NCI-H2081 (cell line): ENCODE measurements at places on chromosomes 2 and 18.

GRCh38 chr2:64489081-64489751, 34.9 kb upstream of the AFTPH start:
- no peak for DNase-seq

GRCh38 chr2:73701968-73702665, 35.0 kb downstream of the TPRKB start:
- no peak for DNase-seq

DNA sequence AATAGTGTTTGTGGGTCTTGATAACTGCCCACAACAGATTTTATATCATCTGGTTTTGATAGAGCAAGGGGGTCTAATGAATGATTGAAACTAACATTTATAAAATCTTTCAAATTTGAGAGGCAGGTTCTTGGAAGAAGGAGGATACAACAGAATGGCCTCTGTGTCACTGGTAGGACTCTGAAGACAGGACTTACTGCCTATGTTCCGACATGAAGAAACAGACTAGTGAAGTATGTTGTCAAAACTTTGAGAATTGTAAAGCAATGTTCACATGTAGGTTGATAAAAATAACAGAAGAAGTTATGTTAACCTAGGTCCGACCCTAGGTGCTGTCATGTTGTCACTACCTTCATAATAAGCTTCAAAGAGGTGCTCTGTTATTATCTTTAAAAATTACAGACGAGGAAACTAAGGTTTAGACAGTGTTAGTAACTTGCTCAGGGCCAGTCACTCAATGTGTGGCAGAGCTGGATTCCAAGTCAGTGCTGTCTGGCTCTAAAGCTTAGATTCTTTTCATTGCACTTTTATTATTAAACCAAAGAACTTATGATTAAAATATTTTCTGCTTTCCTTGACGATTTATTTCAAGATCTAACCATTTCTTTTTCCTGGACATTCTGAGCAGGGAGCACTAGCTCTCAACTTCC, 146.2 kb downstream of the RPIA start:
- DNase-seq, result no peak

DNA sequence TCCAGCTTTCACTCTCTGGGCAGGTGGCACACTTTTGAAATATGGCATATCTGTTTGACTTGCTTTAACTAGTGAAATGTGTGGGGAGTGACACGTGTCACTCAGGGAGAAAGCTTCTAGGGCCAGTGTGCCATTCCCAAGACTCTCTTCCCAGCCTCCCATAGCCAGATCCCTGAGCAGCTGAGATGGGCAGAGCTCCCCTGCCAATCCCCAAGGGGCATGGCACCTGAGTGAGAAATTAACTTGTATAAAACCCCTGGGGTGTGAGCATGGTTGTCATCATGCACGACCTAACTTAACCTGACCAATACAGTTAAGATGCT, 39.0 kb upstream of the MARCO start:
- no peak for DNase-seq

GRCh38 chr18:6431659-6432318, 17.1 kb upstream of the L3MBTL4 start:
- no peak for DNase-seq

DNA sequence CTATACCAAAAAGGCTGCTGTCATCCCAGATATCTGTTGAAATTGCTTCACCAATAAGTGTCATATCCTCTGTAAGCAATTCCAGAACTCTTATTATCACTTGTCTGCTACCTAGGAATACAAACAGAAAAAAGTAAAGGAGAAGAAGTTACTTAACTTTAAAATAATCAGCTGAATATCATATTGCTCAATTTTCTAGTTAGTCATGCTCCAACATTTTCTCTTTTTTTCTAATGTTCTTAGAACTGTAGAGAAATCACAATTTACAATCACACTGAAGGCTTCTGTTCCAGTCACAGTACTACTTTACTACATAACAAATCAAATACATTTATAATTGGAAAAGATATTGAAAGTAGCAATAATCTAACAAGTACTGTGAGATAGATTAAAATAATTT, 17.4 kb downstream of the RTTN start:
- DNase-seq, result no peak

DNA sequence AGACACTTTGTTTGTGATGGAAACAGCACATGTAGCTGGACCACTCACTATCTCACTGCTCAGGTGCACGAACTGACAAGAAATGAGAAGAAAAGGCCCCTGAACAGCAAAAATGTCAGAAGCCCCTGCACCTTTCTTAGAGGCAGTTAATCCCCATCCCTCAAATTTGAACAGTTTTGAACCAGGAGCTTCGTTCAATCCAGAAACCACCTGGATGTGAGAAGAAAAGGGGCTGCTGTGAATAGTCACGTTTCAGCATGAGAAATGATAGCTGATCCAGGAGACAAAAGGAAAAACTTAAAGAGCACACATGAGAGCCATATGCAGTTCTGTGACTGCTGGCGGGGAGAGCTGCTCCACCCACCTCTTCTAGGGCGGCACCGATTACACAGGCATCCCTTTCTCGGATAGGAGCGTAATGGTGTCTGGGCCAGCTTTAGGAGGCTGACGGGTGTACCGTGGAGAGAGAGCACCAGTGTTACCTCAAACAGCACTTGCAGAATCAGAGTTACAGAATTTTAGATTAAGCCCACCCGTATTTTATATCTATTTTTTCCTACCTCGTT, 117.0 kb upstream of the EML6 start:
- DNase-seq, result no peak

- peak; percentile 100 for DNase-seq
These were observed 487.9 kb upstream of the ID2 start for GRCh38 chr2:8193686-8194615.

DNA sequence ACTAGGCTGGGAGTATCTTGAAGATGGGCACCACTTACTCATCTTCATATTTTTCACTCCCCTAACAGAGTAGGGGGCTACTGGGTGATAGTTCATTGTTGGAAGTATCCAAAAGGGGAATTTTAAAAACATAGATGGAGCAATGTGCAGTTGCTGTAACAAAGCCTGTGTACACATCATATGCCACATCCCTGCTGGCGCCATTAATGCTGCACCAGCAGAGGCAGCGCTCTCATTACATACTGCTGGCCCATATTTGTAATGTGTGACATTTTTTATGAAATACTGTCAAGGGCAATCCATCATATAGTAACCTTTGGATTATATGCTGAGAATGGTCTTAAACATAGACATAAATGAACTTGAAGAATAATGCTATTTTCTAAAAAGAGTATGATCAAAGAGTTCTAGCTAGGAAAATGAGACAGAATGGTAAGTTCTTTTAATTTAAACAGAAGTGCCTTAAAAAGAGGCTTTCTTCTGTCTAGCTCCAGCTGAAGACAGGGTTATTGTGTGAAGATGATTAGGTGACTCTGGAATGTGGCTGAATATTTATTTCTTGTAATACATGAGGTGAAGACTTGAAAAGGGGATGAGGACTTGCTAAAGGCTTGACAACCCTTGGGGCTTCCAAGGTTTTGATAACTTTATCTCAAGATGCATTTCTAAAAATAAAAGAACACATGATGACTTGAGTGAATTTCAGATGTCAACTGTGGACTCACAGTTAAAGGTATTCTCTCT, 2.4 kb upstream of the TMEM178A start:
- DNase-seq, result no peak

GRCh38 chr2:2754940-2755339, 423.9 kb upstream of the MYT1L start:
- no peak for DNase-seq

GRCh38 chr2:210199186-210199765, 26.0 kb downstream of the ACADL start:
- DNase-seq, result peak; percentile 3

DNA sequence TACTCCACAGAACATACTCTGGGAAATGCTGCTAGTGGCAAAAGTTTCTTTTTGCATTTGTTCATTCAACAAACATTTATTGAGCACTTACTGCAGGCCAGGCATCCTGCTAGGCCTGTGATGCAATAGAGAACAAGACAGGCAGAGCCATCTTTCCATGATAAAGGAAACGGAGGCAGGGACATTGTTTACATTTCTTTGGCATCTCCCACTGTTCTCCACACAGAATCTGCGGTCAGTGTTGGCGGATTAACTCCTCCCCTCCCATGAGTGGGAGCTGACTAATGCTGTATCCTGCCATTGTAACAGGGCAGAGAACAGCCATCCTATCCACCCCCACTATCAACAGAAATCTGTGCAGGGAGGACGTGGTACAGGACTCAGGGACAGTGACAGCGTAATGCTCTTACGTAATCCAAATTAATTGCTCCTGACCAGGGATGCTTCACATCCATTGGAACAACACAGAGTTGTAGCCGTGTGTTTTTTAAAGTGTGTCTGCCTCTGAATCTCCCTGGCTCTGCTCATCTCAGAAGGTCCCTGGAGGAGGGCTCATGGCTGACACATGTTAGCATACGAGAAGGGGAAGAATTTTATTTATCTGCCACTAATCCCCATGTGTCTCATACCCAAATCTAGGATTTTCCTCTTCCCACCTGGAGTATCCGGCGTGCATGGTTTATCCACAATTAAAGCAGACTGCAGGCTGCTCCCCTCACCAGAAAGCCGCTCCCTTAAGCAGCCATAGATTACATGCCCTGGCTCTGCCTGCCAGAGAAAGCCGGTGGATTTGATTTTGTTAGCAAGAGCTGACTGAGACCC, 32.3 kb downstream of the STEAP3 start:
- peak; percentile 54 for DNase-seq

DNA sequence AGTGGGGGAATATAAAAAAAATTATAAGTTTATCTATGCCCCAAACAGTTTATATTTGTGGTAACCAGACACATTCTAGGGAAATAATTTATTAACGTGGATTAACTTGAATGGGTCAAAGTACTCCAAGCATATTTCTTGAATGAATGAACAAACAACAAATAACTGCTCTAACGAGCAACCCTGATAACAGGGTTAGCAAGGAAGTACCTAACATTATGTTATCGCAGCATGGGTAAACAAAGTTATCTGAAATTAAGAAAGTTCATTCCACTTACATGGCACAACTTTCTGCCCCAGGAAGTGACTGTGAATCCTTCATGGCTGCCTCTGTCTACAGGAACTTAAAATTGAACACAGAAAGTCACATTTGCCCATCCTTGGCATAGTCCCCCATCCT, 812.9 kb upstream of the ACVR2A start:
- no peak for DNase-seq

DNA sequence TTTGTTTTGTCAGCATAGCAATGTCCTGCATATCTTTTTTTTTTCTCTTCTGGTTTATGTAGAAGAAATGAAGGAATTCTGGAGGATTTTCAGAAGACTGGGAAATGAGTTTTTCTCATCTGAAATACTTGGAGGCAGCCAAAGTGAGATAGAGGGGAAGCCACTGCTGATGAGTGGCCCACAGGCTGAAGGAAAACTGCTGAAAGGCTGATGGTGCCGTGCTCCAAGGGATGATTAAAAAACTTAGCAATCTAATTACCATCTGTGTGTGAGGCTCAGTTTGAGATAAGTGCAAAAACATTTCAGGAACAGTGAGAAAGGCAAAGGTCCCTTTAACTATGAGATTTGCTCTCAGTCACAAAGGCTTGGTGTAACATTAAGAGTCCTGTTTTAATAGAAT, 98.5 kb downstream of the EVA1A start:
- DNase-seq, result no peak

- DNase-seq, result peak; percentile 71
These were observed 114.1 kb upstream of the NDUFV2 start for GRCh38 chr18:8988260-8988871.

DNA sequence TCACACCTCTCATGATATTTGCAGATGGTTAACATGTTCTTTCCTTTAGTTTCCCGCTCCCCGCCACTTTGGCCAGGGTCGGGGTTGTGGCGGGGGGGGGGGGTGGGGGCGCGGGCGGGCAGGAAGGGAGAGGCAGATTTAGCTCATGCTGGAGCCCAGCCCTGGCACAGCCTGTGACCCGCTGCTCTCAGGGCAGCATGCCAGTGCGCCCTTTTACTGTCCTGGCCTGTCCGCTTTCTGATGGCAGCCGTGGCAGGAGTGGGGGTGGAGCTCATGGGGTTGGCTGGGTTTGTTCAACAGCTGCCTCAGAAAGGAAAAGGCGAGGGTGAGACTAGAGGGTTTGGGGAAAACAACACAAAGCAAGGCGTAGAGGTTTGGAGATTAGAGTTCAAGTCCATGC, 56.1 kb downstream of the TNP1 start:
- DNase-seq, result no peak

DNA sequence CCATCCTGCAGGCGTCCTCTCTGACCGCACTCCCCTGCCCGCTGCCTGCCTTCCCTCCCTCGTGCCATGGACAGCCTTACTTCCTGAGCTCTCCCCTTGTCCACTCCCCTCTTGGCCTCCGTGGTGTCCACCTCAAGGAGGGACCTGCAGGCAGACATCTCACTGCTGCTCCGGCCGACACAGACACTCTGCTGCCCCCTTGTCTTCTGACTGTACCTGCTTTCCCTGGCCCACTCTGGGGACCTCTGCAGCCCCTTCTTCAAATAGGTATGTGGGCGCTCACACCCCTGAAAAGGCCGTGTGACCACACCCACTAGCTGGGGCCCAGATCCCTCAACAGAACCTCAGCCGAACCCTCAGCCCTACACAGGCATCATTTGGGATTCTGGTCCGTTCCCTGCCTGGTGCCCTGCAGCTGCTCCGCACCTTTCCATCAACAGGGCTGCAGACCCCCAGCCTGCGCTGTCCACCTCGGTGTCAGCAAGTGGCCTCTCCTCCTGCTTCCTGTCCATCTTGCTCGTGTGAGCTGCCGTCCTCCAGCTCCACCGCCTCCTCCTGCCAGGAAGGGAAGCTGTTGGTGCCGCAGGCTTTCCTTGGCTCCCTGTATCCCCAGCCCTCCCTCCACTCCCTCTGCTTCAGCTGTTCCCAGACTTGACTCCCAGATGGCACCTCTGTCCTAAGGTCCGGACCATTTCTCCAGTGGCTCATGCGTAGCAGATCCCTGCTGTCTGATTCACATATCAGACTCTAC, 94.1 kb downstream of the KLHL29 start:
- no peak for DNase-seq

- no peak for DNase-seq
These were observed 11.9 kb downstream of the ATG4B start for GRCh38 chr2:241649404-241649803.

DNA sequence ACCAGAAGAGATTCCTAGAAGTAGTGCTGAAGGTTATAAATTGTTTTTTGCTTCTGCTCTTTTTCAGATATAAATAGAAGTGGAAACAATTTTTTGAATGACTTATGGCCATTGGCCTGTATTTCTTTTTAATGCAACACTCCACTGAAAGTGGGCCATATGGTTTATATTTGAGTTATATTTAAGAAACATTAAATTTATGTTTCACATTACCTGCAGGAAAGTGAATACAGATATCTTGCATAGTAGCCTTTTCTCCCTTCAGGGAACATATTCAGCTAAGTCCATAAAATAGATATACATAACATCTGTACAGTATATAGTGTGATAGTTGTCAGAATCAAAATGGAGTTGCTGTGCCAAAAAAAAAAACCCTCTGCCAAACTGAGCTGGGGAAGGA, 53.1 kb upstream of the EFEMP1 start:
- no peak for DNase-seq

DNA sequence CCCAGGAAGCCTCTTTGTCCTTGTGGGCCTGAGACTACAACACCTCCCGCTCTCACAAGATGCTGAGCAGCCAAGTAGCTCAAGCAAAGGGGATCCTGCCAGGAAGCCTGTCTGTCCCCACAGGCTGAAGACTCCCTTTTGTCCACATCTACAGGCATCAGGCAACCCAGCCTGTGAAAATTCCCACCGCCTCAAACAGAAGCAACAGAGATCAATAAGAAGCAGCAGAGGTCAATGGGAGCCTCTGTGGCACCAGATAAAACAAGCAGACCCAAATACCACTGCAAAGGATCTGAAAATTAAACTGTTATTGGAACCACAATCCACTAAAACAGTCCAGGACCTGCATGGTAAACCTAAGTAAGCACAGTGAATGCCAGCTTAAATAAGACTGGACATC, 48.5 kb downstream of the ASXL2 start:
- no peak for DNase-seq
